ENCODE measurements at places on chromosomes 2 and 18.

DNA sequence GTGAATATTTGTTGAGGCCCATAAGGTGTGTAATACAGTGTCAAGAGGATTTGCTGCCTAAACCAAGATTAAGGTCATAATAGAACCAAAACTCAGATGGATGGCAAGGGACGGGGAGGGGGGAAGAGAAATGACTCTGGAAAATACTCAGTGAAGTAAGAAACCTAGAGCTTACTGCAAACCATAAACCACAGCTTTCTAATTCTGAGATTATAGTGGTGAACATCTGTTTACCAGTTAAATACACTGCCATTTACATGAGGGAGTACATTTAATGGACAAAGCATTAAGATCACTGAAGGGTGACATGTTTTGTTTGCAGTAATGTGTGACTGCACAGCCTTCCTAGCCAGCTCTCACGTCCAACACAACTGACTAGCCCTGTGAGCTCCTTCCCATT is 19.8 kb downstream of the EVX2 start:
- DNase-seq = no peak

DNA sequence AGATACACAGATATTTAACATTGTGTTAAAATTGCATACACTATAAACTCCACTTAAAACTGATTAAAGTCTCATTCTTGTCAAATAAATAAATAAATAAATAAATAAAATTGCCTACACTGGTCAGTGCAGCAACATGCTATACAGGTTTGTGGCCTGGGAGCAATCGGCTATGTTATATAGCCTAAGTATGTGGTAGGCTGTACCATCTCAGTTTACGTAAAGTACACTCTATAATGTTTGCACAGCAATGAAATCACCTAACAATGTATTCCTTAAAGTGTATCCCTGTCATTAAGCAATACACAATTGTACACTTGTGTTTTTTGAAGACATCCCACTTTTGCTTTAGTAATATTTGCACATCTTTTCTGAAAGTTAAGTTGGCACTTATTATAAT is 337.7 kb upstream of the SETBP1 start:
- DNase-seq = no peak

GRCh38 chr2:138501425-138502254 is at the start of gene SPOPL:
Gene SPOPL (plus strand): TSS chr2:138501770. CDS start chr2:138550217, 48,447 bp downstream.
- peak; percentile 89 for DNase-seq

- no peak for DNase-seq
These were observed 57.3 kb downstream of the FARSB start for GRCh38 chr2:222598611-222599010.

- DNase-seq = no peak
These were observed 16.9 kb upstream of the DAPL1 start for GRCh38 chr2:158778243-158778642.

- DNase-seq = no peak
These were observed 33.9 kb downstream of the ORC2 start for GRCh38 chr2:200929334-200930249.

DNA sequence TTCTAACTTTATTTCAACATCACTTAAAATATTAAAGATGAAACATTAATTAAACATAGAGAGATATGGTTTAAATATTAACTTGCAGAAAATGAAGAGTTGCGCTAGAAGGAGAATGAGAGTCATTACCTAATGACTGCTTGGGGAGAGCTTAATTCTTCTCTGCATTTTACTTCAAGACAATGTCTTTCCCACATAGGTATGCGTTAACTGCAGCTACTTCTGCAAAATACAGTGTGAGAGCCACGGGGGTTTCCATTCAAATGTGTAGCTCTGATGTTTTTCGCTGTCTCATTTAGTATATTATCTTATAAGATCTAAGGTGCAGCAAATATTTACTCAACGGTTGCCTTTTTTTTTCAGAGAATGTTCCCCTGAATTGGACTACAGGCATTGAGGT is 126.7 kb downstream of the TMX3 start:
- DNase-seq = no peak

DNA sequence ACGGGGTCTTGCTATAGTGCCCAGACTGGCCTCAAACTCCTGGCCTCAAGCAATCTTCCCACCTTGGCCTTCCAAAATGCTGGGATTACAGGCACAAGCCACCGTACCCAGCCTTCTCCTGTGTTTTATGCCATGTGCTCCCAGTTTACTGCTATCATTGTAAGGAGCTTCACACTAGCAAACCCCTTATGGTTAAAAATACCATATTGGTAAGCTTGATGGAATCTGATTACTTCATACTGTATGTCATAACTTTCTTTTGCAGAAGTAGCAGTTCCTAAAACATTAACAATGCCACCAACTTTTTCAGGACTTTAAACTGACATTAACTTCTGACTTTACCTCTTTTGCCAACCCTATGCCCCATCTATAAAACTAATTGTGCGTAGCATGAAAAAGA is 36.2 kb downstream of the HAT1 start:
- DNase-seq = no peak

DNA sequence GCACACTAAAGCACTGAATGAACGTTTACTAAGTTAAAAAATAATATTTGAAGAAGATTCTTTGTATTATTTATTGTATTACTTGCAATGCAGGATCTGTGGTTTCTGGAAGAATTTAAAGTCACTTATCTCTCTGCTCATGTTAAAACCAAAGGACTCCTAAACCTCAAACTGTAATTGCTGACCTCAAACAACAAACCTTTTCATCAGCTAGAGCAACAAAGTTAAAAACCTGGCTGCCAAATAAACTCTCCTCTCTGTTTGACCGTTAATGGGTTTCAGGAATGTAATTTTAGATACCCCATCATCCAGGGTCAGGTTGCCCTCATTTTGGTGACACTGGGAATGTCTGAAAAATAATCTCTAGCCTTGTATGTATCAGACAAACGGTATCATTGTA is 239.1 kb downstream of the TGIF1 start:
- DNase-seq = no peak

DNA sequence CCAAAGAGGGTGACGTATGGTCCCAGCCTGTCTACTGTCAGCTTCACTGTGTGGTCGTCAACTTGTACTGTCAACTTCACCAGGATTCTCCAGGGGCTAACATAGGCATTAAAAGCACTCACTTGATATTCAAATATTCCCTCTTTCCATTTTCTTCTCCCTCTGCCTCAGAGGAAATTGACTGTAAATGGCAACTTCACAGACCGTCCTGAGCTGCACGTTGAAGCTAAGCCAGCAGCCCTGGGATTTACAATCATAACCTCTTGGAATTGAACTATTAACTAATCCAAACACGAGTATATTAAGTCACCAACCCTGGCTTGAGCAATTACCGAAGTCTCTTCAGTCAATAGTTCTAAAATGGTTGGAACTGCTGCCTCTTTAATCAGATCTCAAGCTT is 38.5 kb downstream of the SLC4A3 start:
- DNase-seq = no peak

- DNase-seq = no peak
These were observed 348.7 kb upstream of the GALNT5 start for GRCh38 chr2:156908825-156909224.

DNA sequence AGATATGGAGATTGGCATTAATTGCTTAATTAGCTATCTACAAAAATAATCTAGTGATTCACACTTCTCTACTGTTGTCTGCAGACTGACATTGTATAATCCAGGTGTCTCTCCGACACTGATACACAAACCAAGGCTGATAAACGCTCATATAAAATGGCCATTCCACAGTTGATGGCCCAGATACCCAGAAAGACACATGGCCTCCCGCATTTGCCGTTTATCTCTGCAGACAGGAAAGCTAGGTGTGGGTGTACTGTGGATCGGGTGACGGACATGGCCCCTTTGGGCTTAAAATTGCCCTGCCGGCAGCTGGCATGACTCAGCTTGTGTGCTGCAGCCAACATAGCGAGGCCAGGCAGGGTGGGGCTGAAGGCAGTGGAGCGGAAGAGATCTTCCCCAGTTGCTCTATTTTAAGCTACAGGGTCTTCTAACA is 18.5 kb downstream of the PMAIP1 start:
- no peak for DNase-seq

DNA sequence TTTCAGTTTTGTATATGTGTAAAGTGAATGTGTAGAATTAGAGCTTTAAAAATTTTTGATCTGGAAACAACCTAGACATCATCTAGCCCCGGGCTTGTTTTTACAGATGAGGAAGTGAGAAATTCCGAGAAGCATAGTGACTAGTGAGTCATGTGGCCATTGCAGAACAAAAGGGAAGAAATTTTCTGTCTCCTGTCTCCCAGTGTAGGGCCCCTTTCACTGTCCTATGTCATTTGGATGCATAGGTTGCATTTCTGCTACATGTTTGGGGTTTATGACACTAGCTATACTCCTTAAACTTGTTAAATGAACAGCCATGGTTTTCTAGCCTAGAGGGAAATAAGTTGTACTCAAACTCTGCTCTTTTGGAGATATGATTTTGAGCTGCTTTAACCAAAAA is 84.6 kb downstream of the PLCL1 start:
- DNase-seq = peak; percentile 57

DNA sequence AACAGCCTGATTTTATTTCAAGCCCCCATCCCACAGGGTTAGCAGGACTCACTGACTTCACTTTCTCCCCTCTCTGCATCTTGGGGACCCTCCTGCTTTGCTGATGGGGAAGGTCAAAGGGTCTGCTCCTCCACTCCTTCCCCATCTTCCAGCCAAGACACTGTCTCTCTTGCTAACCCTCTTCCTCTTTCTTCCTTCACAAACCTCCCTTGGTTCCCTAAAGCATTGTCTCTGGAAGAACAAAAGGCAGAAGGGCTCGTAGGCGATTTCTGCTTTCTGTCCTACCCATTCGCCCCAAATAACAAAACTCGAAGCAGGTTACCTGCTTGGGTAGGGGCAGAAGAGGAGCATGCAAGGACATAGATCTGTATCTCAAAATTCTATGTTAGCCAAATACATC is 5.5 kb upstream of the SLC4A3 start:
- no peak for DNase-seq

DNA sequence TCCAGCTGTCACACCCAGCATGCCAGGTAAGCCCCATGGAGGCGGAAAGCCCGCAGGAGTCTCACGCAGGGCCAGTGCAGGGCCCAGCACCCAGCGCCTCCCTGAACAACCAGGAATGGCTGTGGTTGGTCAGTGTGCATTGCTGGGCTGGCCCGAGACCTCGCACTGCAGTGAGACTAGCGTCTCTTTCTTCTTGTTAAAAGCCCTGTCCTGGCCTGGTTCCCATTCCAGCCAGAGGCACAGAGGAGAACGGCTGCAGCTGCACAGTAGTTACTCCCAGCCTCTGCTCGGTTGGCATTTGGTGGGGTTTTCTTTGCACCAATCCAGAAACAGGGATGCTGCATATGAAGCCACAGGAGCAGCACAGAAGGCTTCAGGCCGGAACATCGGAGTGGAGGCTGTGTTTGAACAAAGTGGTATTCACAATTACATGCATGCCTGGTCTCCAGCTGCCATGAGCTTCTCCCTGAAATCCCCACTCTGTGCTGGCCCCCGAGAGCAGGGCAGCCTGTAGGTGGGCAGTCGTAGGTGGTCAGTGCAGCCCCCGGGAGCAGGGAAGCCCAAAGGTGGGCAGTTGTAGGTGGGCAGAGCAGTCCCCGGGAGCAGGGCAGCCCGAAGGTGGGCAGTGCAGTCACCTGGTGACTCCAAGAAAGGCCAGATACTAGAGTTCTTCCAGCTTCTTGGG is 163.7 kb upstream of the PXDN start:
- no peak for DNase-seq

DNA sequence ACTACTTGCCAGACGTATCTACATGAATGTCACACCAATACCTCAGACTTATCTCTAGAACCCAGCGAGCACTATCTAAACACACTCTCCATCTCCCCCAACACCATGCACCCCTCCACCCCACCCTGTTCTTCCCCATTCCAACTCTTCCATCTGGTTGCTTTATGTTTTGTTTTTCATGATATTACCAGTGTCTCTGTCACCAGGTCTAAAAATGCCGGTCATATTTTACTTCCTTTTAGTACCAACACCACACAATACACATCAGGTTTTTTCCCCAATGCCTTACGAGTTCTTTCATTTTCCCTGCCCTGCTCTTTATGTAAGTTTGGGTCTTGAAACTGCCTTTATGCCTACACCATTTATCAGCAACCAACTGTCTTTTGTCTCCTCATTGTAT is 10.2 kb upstream of the ITGA4 start:
- no peak for DNase-seq

GRCh38 chr18:55477860-55478581 is 110.0 kb downstream of the TCF4 start:
- DNase-seq = no peak

- DNase-seq = no peak
These were observed 83.0 kb downstream of the TSHZ1 start for GRCh38 chr18:75293591-75293990.

DNA sequence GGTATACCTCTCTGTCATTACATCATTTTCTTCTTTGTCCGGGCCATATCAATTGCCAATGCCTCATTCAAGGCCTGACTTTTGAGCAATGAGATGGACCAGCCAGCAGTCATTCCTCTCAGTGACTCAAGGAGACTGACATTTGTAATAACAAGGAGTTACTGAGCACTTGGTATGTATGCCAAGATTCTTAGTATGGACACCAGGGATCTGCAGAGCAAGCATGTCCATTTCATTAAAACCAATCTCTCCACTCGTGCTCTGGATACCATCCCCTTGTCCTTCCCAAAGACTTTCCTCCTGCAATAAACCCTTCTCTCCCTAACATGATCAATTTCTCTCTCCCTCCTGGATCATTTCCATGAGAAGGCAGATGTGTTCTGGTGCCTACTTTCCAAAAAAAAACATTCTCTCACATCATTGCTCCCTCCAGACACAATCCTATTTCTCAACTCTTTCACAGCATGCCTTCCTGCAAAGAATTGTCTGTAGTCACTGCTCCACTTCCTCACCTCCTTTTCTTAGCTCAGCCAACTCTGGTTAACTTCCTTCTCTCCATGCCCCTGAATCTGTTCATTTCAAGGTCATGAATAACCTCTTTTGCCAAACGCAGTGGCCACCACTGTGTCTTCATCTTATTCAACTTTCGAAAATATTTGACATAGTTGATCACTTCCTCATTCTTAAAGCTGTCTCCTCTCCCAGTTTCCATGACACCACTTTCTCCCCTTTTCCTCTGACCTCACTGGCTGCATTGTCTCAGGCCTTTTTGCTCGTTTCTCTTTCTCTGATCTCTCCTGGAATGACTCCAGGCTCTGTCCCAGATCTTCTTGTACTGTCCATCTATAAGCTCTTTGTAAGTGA is 102.8 kb upstream of the CYP1B1 start:
- DNase-seq = no peak

DNA sequence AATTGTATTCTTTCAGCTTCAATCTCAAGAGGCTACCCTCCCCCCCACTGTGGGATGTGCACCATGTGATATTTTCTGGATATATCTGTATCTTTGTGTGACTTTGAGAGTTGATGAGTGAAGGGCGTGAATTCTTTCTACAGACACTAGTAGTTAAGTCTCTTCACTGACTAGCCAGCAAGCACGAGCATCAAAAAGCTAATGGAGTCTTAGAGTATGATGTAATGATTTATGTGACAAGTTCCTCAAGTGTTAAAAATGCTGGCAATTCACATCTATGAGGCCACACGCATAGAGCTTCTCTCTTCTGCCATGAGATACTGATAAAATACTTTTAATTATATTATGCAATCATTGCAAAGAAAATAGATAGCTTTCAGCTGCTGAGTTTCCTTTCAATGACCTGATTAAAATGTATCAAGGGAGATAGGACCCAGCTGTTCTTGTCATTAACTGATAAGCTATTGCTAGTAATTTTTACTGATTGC is 304.8 kb downstream of the TRIB2 start:
- DNase-seq = no peak

- peak; percentile 82 for DNase-seq
These were observed 166.8 kb upstream of the ID2 start for GRCh38 chr2:8514796-8515758.

- DNase-seq = peak; percentile 70
These were observed 24.9 kb downstream of the BIN1 start for GRCh38 chr2:127081826-127082633.
